ENCODE measurements at places on chromosomes 5 and 9.

GRCh38 chr5:62029303-62029702, 276.7 kb upstream of the KIF2A start:
- DNase-seq = no peak

DNA sequence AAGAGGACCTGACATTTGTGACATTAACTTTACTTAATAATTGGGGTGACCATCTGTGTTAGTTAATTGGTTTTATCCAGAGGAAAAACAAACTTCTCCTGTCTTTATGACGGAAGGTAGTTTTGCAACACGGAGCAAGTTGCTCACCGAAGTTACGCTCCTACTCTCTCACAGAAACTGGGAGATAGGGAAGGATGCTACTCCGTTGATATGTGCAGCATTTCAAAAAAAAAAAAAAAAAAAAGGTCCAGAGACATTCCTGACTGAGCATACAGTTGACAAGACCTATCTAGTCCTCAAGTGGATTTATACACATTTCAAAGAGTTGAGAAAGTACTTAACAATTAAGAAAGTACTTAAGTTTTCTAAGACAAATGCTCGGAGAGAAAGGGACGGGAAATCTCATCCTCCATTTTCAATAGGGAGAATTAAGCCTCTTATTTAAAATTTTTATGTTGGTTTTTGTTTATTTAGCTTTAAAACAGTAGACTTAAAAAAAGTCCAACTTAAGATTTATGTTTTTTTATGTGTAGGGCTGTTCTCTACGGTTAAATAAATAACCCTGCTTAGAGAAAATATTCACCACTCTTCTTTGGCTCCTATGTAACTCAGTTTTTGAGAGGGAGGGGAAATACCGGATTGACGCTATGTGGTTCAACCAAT, 455 bp upstream of the FER start:
- DNase-seq = no peak

DNA sequence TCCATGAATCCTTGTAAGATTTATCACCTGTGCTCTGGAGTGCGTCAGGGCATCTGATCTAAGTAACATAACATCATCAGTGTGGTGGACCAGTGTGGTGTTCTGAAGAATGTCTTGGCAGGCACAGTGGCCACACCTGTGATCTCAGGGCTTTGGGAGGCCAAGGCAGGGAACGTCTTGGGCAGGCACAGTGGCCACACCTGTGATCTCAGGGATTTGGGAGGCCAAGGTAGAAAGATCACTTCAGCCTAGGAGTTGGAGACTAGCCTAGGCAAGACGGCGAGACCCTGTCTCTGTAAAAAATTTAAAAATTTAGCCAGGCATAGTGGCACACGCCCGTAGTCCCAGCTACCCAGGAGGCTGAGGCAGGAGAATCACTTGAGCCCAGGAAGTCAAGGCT, 185.5 kb downstream of the CACNA1B start:
- DNase-seq = no peak

DNA sequence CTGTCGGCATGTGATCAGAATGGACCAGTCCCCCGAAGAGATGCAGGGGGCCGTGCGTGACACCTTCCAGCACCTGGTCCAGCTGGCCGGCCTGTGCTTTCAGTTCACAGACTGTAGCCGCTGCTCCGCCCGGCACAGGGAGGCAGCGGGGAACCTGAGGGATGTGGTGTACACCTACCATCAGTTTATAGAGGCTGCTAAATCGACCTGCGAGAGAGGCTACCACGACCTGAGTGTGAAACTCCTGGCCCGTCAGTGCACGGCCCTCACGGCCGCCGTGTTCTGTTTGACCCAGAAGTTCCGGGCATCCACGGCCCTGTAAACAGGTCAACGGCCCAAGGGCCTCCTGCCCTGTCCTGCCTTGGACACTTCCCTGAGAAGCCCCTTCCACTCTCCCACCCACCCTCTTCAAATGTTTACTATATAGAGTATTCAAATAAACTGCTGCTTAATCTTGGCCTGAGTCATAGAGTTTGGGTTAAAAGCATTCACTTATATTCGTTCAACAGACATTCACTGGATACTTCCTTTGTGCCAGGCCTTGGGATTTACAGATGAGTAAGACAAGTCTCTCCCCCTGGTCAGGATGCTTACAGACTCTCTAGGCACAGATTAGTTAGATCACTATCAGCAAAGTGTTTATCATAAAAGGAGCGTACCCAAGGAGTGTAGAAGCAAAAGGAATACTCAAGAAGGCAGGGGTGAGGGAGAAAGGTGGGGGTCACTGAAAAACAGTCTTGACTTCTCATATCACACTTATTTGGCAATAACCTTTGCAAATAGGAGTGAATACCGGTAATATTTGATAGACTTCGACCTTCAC, 6.9 kb upstream of the TRMT10B start:
- DNase-seq = no peak

- DNase-seq = no peak
Observed at GRCh38 chr9:34276772-34277171, 52.3 kb downstream of the KIF24 start.

- DNase-seq = peak; percentile 54
Observed at GRCh38 chr5:79513704-79514390, at the start of gene HOMER1. Gene HOMER1 (minus strand): TSS chr5:79514134. CDS start chr5:79512774, 1,360 bp downstream.

DNA sequence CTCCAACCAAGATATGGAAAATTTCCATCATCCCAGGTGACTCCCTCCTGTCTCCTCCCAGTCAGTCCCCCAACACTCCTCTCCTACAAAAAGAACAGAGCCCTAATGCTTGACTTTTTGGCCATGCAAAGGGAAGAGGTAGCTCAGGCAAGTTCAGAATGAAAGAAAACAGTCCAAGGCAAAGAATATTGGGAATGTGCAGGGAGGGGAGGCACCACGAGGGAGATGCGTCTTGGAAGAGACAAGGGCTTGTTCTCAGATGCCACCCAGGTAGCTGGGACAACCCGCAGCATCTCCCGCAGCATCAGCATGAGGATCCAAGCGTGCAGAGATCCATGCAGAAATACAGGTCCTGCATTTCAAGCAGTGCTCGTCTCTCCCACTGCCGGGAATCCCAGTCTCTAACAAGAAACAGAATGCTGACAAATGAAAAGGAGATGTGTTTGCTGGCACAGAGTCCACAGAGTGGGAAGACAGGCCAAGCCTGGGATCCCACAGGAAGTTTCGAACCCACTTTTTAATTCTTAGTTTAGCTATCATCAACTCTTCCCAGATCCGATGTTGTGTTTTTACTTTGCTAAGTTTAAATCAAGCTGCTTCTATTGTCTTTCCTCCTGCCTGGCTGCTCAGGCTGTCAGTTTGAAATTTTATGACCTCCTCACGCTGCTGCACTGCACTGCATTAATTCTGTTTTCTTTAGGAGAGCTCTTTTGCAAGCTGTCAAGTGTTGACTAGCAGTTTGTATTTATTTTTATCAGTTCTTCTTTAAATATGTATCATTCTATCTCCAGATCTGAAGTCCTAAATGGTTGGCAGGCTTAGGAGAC, 86.8 kb upstream of the OSMR start:
- no peak for DNase-seq

- peak; percentile 39 for DNase-seq
Observed at GRCh38 chr5:151222790-151223446, 974 bp downstream of the CCDC69 start.

DNA sequence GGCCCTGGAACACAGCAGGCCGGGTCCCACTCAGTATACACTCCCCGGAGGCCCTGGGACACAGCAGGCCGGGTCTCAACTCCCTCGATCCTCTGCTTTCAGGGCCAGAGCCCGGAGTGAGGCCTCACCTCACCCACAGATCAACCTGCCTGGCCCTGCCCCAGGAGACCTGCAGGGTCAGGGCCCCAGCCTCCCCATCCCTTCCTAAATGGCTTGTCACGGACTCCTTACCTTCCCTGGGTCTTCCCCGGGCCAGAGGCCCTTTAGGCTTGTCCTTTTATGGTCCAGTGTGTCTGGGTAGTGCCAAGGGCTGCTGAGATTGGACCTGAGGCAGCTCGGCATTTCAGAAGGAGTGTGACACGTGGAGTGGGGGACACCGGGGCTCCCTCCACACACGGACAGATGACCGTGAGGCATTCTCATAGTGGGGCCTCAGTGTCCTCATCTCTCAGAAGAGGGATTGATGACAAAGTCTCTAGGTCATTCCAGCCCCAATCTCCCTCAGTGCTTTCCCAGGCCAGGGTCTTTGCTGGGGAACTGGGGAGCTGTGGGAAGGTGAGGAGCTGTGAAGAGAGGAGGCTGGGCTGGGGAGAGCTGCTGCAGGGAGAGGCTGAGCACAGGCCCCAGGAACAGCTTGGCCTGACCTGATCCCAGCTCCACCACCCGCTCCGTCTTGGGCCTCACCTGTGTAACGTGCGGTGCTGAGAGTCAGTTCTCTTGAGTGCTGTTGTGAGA, 18.0 kb upstream of the PLEKHG4B start:
- DNase-seq = no peak

- DNase-seq = no peak
Observed at GRCh38 chr9:81595887-81596543, 93.3 kb downstream of the TLE1 start.

GRCh38 chr9:13263511-13263910, 16.0 kb downstream of the MPDZ start:
- no peak for DNase-seq

DNA sequence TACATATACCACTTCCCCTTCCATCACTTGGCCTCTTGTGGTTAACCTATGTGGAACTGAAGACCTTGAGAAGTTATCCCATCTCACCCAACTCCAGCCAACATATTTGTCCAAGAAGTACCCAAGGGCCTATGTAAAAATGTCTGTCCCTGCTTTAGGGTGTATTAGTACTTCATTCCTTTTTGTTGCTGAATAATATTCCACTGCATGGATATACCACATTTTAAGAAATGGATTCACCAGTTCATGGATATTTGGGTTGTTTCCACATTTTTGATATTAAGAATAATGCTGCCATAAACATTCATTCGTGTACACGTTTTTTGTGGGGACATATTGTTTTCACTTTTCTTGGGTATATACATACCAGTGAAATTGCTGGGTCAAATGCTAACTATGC, 28.6 kb downstream of the IDNK start:
- DNase-seq = no peak

DNA sequence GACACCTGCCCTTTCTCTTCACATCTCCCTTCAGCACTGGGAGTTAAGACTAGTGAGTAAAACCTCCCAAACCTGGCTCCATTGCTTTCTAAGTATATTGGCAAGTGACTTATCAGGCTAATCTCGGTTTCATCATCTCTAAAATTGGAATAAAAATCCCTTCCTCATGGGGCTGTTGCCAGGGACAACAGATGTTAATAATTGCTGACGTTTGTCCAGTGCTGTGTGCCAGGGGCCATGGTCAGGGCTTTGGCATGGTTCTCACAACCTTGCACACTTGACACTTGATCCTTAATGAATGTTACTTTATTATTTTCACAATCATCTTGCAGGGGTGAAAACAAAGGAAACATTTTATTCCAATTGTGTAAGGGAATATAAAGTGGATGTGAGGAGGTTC, 1262.0 kb upstream of the WWC1 start:
- no peak for DNase-seq

DNA sequence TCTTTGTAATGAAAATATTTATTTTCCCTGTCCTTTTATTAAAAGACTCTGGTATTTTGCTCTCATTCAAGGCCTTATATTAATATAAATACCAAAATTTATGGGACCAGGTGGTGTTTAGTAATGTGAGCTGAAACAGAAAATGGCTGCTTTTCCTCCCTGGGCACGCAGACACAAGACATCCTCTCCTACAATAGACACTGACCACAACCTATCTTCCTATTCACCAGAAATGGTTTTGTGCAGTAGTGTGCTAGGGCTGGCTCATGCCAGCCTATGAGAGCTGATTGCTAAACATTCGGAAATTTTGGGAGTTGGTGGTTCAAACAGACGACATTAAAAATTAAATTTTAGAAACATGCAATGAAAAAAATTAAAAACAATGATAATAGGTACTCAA, 338.2 kb downstream of the BNC2 start:
- DNase-seq = no peak

DNA sequence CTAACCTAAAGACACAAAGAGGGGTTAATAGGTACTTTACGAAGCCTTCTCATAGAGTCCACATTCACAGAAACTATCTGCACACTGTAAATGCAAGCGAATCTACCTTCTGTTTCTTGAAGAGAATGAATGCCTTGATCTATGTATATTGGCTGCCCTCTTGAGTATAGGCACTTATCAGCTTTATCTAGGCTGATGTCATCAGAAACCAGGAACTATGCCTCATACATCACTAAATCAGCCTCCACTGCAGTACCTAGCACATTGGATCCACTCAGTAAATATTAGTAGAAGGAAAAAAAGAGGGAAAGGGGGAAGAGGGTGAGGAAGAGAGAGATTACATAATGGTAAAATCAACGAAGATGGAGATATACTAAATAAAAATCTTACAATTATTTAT, 477.1 kb downstream of the CAAP1 start:
- DNase-seq = no peak

- no peak for DNase-seq
Observed at GRCh38 chr5:95599252-95599651, 20.6 kb upstream of the GPR150 start.

GRCh38 chr5:140174465-140175366, at the start of gene CYSTM1:
Gene CYSTM1 (plus strand): TSS chr5:140175188. CDS start chr5:140194466, 19,278 bp downstream.
- DNase-seq = peak; percentile 95

DNA sequence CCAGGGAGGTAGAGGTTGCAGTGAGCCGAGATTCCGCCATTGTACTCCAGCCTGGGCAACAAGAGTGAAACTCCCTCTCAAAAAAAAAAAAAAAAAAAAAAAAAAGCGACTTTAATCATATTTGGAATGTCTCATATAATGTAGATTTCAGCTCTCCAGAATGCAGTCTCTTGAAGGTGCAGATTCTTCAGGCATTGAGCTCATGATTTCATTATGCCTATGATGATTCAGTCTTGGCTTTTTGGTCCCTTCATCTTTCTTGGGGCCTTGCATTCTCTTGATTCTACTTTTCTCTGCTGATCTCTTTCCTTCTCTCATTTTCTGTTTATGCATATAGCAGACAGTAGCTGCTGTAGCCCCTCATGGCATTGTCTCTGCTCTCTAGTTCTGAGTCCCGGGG, 22.9 kb downstream of the KDM4C start:
- DNase-seq = no peak

DNA sequence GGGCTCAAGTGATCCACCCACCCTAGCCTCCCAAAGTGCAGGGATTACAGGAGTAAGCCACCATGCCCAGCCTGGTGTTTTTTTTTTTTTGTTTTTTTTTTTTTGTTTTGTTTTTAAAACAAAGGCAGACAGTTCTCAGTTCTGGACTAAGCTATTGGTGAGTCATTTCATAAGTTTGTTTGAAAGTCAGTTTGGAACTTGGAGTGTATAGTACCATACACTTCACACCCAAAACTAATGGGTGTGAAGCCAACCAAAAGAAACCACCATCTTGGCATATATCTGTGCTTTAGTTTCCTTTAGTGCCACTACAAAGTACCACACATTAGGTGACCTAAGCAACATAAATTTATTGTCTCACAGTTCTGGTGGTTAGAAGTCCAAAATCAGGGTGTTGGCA, 13.4 kb downstream of the MAST4 start:
- peak; percentile 45 for DNase-seq

Data from activated CD4-positive, alpha-beta T cell treated with anti-CD3 and anti-CD28 coated beads, Interleukin-2, Interleukin-4, amounts not matched to agents 100 ng/mL and 50 ng/mL, durations not matched to agents 16 hours and 8 hours (primary cell).